ENCODE measurements at places on chromosomes 7 and 10. TPM values are rescaled to one million over a fixed set of nuclear protein-coding genes. Genes with fewer than 3 reads are reported as not detected.
A peak's percentile ranks its signal among the peaks of the same experiment; 100 is the strongest.

DNA sequence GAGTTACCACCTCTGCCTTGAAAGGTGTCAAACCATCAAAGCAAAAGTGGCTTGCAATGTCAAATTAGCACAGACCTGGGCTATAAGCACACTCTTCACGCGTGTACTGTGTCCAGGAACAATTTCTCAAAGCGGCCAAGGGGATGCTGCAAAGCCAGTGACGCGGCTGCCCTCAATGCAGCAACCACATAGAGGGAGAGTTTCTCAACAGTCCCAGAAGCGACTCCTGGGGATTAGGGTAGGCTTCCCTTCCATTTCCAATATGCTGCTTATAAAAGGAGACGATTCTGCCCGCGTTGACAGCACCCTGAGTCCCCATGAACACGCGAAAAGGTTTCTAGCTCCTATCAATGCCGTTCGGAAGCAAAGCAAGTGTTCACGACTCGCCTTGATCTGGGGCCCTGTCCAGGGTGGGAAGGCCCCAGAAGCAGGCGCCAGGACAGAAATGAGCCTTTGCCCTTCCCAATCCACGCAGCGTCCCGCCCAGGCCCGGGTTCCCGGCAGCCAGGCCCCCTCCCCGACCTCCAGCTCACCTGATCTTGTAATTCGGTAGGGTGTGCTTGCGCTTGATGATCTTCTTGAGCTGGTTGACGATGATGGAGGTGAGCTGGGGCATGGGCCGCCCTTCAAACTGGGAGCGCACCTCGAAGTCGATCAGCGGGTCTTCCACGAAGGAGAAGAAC, 1.3 kb downstream of the PDZD8 start:
- DNase-seq = peak; percentile 29
- peaks cover 18% of the 10 kb centered on the region for H3K4me1 ChIP-seq
- H3K27me3 ChIP-seq = peaks cover 7% of the 10 kb centered on the region
- H3K4me3 ChIP-seq = peak overlapping the region; percentile 78
- no peaks in the 10 kb centered on the region for H3K36me3 ChIP-seq

DNA sequence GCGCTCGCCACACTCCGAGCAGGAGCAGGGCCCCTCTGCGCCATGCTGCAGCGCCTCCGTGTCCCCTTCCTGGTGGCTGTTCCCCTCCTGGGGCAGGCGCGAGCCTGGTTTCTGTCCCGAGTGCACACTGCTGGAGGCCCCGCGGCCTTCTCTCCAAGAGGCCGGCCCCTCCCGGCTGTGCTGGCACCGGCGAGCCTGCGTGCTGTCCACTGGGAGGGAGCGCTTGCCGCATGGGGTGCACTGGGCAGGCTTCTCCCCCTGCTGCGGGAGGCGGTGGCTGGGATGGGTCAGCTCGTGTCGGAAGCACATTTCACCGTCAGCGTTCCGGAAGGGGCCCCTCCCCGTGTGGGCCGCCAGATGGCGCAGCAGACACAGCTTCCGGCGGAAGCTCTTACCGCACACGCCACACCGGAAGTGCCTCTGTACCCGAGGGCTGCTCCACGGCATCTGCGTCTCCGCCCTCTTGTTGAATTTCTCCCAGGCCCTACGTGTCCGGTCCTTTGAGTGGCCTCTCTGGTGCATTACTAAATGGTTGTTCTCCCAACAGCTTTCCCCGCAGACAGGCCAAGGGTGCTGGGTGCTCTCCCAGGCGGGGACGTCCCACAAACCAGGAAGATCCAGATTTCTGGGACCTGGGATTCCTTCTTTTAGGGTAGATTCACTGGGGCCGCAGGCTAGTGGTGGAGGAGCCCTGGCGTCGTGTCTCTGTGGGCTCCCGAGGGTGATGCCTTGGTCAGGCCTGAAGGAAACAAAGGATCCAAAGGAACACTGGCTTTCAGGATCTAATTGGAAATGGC, 18.7 kb downstream of the ZNF786 start:
- H3K27me3 ChIP-seq = no peaks in the 10 kb centered on the region
- DNase-seq = no peak
- H3K4me3 ChIP-seq = no peak overlapping the region
- H3K36me3 ChIP-seq = peaks cover 15% of the 10 kb centered on the region
- H3K27ac ChIP-seq = no peak overlapping the region

- H3K4me3 ChIP-seq = no peak overlapping the region
- H3K36me3 ChIP-seq = no peaks in the 10 kb centered on the region
- peaks cover 3% of the 10 kb centered on the region for H3K27me3 ChIP-seq
- H3K4me1 ChIP-seq = no peaks in the 10 kb centered on the region
- DNase-seq = no peak
- H3K27ac ChIP-seq = no peak overlapping the region
Measured at GRCh38 chr10:104488439-104488832, 134.8 kb downstream of the CFAP58 start.

ELN gene
- total RNA-seq = 0.75 TPM

Measured in astrocyte (in vitro differentiated cells and primary cell).